Activated CD8-positive, alpha-beta T cell treated with anti-CD3 and anti-CD28 coated beads for 36 hours (primary cell): ENCODE measurements at places on chromosomes 5 and 9. TPM values are rescaled to one million over a fixed set of nuclear protein-coding genes. Genes with fewer than 3 reads are reported as not detected.

DNA sequence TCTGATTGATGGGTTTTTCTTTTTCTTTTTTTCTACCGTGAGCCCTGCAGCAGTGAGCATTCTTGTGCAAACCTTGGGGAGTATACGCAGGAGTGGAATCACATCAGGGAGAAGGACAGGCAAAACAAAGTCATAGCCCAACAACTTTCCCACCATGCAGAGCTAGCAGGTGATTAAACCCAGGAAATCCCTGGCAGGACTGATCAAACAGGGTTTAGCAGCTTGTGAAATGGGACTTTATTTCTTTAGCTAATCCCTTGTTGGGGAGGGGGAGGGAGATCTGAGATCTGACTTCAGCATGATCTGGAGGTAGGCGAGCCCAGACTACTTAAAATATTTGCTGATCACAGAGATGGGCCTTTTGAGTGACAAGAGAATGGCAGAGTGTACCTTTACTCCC is 162.0 kb upstream of the GLRA1 start:
- no peak for DNase-seq

- no peak for DNase-seq
These were observed 489.4 kb downstream of the PRELID2 start for GRCh38 chr5:145345511-145346287.

GRCh38 chr9:129175825-129176633 is 2.0 kb downstream of the IER5L start:
- DNase-seq = peak; percentile 89

GRCh38 chr5:68214482-68215207 is 911 bp upstream of the PIK3R1 start:
- peak; percentile 71 for DNase-seq

DNA sequence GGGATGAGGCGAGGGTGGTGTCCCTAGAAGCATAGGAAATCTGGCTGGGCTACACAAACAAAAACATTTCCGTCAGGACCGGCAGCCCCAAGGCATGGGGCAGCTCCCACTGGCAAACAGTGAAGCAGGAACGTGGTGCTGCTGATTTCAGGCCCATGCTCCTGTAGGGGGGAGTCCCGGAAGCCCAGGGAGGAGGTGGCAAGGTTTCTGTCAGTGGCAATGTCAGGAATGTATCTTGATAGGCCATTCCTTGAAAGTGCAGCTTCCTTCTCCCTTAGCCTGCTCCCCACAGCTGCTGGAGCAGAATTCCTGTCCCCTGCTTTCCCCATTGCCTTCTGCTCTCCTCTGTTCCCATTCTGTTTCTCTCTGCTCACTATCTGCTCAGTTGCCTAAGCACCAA is 42.4 kb downstream of the MRRF start:
- DNase-seq = no peak

GRCh38 chr5:159409801-159410200 is 79.5 kb upstream of the IL12B start:
- DNase-seq = peak; percentile 74

- no peak for DNase-seq
These were observed 4.3 kb downstream of the GPX3 start for GRCh38 chr5:151024440-151025249.

FAM221B gene
- not detected for total RNA-seq
